ENCODE measurements at places on chromosomes 12 and 14. TPM values are rescaled to one million over a fixed set of nuclear protein-coding genes. Genes with fewer than 3 reads are reported as not detected.

DNA sequence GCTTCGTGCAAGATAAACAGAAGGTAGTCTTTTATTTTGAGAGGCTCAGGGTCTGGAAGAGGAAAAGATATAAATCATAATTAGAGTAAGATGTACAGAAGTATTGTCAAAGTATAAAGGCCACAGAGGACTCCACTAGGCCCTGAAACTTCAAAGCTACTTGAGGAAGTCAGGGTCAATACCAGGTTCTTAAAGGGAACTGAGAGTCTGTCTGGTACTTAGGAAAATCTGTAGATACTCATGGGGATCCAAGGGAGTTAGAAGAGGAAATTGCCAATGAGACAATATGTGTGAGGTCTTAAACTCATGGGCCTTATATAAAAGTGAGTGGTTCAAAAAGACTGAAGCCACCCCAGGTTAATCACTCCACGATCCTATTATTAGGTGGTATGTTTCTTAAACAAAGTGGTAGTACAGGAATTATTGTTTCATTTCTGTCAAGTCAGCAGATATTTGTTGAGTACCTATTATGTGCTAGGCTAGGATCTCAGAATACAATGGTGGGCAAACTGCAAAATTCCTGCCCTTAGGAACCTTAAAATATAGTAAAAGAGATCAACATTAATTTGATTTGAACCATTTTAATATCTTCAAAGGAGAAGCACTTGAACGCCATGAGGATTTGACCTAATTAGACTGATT is 314.6 kb downstream of the ADAMTS20 start:
- H3K4me1 ChIP-seq: no peaks in the 10 kb centered on the region
- H3K36me3 ChIP-seq: no peaks in the 10 kb centered on the region
- H3K27me3 ChIP-seq: no peaks in the 10 kb centered on the region
- no peak overlapping the region for H3K4me3 ChIP-seq
- DNase-seq: no peak
- H3K27ac ChIP-seq: no peak overlapping the region

RIMKLB gene
- 8.1 TPM for total RNA-seq

- H3K27me3 ChIP-seq: no peaks in the 10 kb centered on the region
- peak overlapping the region; percentile 40 for H3K4me3 ChIP-seq
- H3K4me1 ChIP-seq: peaks cover 54% of the 10 kb centered on the region
- peak overlapping the region; percentile 94 for H3K27ac ChIP-seq
- DNase-seq: peak; percentile 83
Measured at GRCh38 chr12:104671409-104672095, 214.8 kb downstream of the CHST11 start.

PPP1R1A gene
- total RNA-seq: not detected

GRCh38 chr14:45149602-45150001 is 13.9 kb downstream of the FANCM start:
- H3K4me1 ChIP-seq: peaks cover 8% of the 10 kb centered on the region
- no peaks in the 10 kb centered on the region for H3K27me3 ChIP-seq
- H3K36me3 ChIP-seq: peaks cover 14% of the 10 kb centered on the region
- H3K27ac ChIP-seq: no peak overlapping the region
- no peak overlapping the region for H3K4me3 ChIP-seq

RILPL1 gene
- total RNA-seq: 1.6 TPM

DNA sequence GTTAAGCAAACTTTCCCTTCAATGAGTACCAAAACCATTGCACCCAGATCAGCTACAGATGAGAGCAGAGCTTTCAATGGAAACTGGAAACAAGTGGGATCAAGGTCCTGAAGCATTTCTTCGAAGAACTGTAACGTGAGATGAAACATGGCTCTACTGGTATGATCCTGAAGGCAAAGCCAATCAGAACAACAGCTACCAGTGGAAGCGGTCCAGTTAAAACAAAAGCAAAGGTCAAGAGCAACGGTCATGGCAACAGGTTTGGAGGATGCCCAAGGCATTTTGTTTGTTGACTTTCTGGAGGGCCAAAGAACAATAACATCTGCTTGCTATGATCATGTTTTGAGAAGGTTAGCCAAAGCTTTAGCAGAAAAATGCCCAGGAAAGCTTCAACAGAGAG is 137.9 kb upstream of the CPSF6 start:
- H3K36me3 ChIP-seq: no peaks in the 10 kb centered on the region
- no peak overlapping the region for H3K27ac ChIP-seq
- no peak for DNase-seq
- H3K27me3 ChIP-seq: no peaks in the 10 kb centered on the region

DNA sequence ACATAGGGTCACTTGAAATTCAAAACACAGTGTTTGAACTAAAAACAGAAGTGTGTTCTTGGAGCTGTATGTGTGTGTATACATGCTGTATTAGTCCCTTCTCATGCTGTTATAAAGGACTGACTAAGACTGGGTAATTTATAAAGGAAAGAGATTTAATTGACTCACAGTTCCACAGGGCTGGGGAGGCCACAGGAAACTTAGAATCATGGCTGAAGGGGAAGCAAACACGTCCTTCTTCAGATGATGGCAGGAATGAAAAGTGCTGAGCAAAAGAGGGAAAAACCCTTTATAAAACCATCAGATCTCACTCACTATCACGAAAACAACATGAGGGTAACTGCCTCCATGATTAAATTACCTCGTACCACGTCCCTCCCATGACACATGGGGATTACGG is 224.1 kb downstream of the BCAT1 start:
- H3K27me3 ChIP-seq: peaks cover 4% of the 10 kb centered on the region
- DNase-seq: no peak
- peaks cover 10% of the 10 kb centered on the region for H3K4me1 ChIP-seq
- no peaks in the 10 kb centered on the region for H3K36me3 ChIP-seq

- DNase-seq: no peak
- no peaks in the 10 kb centered on the region for H3K36me3 ChIP-seq
- H3K4me3 ChIP-seq: no peak overlapping the region
- no peaks in the 10 kb centered on the region for H3K4me1 ChIP-seq
Measured at GRCh38 chr12:70883855-70884254, 36.7 kb downstream of the PTPRR start.

DNA sequence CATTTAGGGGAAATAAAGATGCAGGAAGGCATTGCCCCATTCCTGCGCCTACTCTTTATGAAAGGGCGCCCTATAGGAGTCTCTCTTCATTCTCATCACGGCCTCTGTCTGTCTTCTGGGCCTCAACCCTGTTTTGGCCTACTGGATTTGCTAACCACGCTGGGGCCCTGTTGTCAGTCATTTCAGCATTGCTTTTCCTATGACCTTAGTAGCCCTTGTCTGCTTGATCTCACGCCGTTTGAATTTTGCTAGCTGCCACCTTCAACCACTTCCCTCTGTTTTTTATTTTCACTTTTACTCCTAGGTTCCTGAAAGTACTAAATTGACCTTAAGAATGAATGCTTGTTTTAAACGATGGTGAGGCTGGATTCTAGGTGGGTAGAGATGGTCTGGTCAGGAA is 139.0 kb downstream of the SYNE2 start:
- peaks cover 21% of the 10 kb centered on the region for H3K36me3 ChIP-seq
- H3K4me3 ChIP-seq: no peak overlapping the region

FZD10 gene
- not detected for total RNA-seq

RHOJ gene
- not detected for total RNA-seq

GRCh38 chr12:122215771-122216170 is 10.1 kb downstream of the DIABLO start:
- no peak overlapping the region for H3K4me3 ChIP-seq
- peaks cover 26% of the 10 kb centered on the region for H3K36me3 ChIP-seq
- no peak for DNase-seq
- no peak overlapping the region for H3K27ac ChIP-seq

DNA sequence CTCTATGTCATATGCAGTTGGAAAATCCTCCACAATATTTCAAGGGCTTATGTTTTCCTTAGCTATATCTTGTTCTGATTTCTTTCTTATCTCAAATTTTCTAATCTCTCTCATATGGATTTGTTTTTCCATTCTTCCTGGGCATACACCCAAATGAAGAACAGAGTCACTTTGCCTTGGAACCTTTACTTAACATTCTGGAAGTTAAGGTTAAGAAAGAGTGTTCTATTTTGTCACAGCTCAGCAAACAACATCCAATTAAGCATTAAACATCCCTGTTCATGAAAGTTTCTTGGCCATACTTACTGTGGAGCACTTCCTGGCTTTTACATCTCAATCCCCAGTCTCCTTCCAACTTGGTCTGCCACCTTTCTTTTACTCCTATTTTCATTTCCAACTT is 5.3 kb downstream of the NAV3 start:
- DNase-seq: no peak
- H3K4me3 ChIP-seq: no peak overlapping the region
- no peaks in the 10 kb centered on the region for H3K36me3 ChIP-seq
- no peaks in the 10 kb centered on the region for H3K27me3 ChIP-seq
- no peaks in the 10 kb centered on the region for H3K4me1 ChIP-seq

DNA sequence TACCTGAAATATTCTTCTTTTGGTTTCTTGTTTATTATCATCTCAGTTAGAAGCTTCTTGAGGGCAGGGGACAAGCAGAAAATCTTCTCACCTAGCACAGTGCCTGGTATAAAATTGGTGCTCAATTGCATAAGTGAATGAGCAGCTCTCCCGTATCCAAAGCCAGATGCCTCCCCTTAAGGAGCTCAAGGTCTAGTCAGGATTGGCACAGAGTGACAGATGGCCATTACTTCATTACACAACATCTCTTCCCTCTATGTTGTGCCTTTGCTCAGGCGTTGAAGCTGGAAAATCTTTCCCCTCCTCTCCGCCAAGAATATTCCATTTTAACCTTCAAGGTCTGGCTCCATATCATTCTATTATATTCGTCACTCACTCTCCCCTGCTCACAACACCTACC is 3.6 kb downstream of the SLC4A8 start:
- no peak for DNase-seq
- no peak overlapping the region for H3K4me3 ChIP-seq
- H3K4me1 ChIP-seq: peaks cover 11% of the 10 kb centered on the region

RNASE12 gene
- not detected for total RNA-seq

DNA sequence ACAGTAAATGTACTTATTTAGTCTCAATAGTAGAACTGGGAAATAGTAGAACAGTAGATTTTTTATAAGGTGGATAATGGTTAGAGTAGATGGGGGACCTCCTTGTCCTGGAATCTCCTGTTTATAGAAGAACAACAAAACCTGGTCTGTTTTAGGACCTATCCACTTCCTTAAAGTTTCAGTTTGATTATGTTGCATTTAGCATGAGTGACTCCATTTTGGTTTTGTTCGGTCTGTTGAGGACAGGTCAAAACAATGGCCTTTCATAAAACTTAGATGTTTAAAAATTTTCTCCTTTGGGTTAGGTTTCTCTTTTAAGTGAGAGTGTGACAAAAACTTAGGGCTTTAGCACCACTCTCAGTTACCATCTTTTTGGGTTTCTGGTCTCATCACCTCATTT is 308.9 kb downstream of the BTG1 start:
- no peak overlapping the region for H3K4me3 ChIP-seq
- H3K36me3 ChIP-seq: peaks cover 7% of the 10 kb centered on the region
- no peaks in the 10 kb centered on the region for H3K27me3 ChIP-seq
- no peak for DNase-seq

GRCh38 chr12:25500651-25501050 is 52.4 kb downstream of the LMNTD1 start:
- no peaks in the 10 kb centered on the region for H3K27me3 ChIP-seq
- no peak overlapping the region for H3K27ac ChIP-seq
- no peaks in the 10 kb centered on the region for H3K4me1 ChIP-seq
- H3K36me3 ChIP-seq: no peaks in the 10 kb centered on the region

- no peaks in the 10 kb centered on the region for H3K4me1 ChIP-seq
- H3K27me3 ChIP-seq: no peaks in the 10 kb centered on the region
- H3K27ac ChIP-seq: no peak overlapping the region
Measured at GRCh38 chr12:107731366-107731765, 29.6 kb downstream of the PRDM4 start.

CLEC7A gene
- not detected for total RNA-seq

DNA sequence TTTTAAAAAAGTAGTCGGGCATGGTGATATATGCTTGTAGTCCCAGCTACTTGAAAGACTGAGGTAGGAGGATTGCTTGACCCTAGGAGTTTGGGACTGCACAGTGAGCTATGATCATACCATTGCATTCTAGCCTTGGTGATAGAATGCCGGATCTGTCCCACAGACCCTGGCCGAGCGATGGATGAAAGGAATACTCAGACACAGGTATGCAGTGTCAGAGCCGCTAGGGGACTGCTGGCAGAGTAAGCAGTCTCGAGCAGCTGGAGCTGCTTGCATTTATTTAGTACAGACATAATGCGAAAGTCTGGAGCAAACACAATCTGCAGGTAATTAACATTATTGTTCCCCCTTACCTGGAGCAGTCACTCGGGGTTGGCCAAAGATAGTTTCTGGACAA is 18.6 kb downstream of the AICDA start:
- H3K4me1 ChIP-seq: peaks cover 9% of the 10 kb centered on the region
- no peak overlapping the region for H3K4me3 ChIP-seq
- H3K27ac ChIP-seq: no peak overlapping the region
- H3K27me3 ChIP-seq: peaks cover 3% of the 10 kb centered on the region
- no peak for DNase-seq

- no peak overlapping the region for H3K4me3 ChIP-seq
- H3K27ac ChIP-seq: no peak overlapping the region
- H3K4me1 ChIP-seq: no peaks in the 10 kb centered on the region
- no peak for DNase-seq
Measured at GRCh38 chr12:104815935-104816334, 142.2 kb downstream of the SLC41A2 start.

GLI1 gene
- 0.56 TPM for total RNA-seq

- H3K36me3 ChIP-seq: no peaks in the 10 kb centered on the region
- no peak for DNase-seq
- H3K4me1 ChIP-seq: peaks cover 4% of the 10 kb centered on the region
- no peak overlapping the region for H3K27ac ChIP-seq
- H3K4me3 ChIP-seq: no peak overlapping the region
Measured at GRCh38 chr12:52086944-52087835, 7.7 kb downstream of the SMIM41 start.

DNA sequence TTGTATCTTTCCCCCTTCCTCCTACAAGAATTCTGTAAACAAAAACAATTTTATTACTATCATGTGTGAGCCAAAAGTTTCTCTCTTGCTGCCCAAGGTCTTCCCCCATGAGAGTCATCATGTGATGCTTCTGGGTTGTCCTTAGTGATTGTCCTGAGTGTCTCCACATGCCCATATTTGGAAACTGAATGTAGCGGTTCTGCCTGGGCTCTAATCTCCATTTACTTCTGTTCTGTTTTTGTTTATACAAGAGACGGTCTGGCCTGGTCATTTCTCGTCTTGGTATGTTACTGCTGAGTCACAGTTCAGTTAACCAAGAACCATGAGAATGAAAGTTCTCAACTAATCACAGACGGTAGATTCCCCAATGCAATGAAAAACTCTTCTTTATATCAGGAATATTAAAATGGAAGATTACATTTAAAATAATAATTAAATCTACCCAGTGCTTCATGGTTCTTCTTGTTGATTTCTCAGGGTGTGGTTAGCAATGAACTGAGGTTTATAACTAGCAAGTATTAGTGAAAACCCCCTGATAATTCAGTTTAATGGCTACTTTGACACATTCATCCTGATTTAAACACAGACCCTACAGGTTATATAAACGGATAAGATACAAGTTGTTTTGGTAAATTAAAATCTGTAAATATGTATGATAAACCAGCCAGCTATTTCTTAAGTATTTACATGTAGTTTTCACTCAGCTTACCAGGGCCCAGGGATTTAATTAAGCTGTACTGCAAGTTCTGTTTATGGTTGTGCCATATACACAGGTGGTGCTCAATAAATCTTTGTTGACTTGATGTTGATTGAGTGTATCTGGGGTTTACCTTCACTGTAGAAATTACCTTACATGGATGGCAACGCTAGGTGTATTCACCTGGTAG is 81.1 kb downstream of the PELI2 start:
- H3K4me3 ChIP-seq: no peak overlapping the region
- no peaks in the 10 kb centered on the region for H3K36me3 ChIP-seq
- DNase-seq: no peak
- no peak overlapping the region for H3K27ac ChIP-seq

GRCh38 chr12:81077686-81078441 is at the start of gene ACSS3:
Gene ACSS3 (plus strand): TSS chr12:81078079. CDS start chr12:81078121, 42 bp downstream.
- H3K27me3 ChIP-seq: peaks cover 28% of the 10 kb centered on the region
- H3K36me3 ChIP-seq: no peaks in the 10 kb centered on the region
- no peaks in the 10 kb centered on the region for H3K4me1 ChIP-seq
- no peak for DNase-seq

C12orf75 gene
- total RNA-seq: 57.5 TPM

Data from activated naive CD8-positive, alpha-beta T cell treated with anti-CD3 and anti-CD28 coated beads for 36 hours (primary cell).